Activated CD4-positive, alpha-beta T cell treated with anti-CD3 and anti-CD28 coated beads for 36 hours (primary cell): ENCODE measurements at places on chromosomes 16 and 17. TPM values are rescaled to one million over a fixed set of nuclear protein-coding genes. Genes with fewer than 3 reads are reported as not detected.

DNA sequence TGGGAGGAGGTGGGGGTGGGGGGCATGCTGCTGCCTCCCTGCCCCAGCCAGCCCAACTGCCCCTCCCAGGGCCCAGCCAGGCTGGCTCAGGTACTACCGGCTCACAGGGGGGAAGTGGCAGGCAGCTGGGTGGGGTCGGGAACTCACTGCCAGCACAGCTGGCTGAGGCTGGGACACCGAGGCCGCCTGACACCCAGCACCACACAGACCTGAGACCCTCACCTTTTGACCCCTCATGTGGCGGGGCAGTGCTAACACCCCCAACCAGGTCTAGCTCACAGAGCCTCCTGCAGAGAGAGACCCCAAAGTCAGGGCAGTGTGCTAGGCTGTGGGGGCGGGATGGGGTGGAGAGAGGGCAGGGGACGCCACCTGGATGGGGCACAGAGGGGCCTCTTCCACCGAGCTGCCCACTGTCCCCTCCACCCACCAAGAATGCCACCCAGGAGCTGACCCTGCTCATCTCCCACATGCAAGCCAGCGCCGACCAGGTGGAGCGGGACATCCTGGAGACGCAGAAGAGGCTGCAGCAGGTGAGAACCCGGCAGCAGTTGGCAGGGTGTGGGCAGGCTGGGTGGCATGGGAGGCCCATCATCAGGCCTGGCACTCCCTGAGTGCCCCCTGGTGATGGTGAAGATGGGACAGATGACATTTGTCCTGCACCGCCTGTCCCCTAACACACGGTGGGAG, 3.0 kb downstream of the EVPLL start:
- H3K36me3 ChIP-seq, result no peaks in the 10 kb centered on the region
- H3K27ac ChIP-seq, result no peak overlapping the region
- H3K27me3 ChIP-seq, result peaks cover 8% of the 10 kb centered on the region
- no peak overlapping the region for H3K4me3 ChIP-seq
- no peaks in the 10 kb centered on the region for H3K4me1 ChIP-seq

- H3K4me3 ChIP-seq, result no peak overlapping the region
- H3K27me3 ChIP-seq, result no peaks in the 10 kb centered on the region
- H3K27ac ChIP-seq, result no peak overlapping the region
- peaks cover 41% of the 10 kb centered on the region for H3K36me3 ChIP-seq
Measured at GRCh38 chr17:3946711-3947235, 17.5 kb downstream of the ATP2A3 start.

GRCh38 chr17:43874293-43874692, 27.3 kb downstream of the CD300LG start:
- H3K4me3 ChIP-seq, result no peak overlapping the region
- H3K4me1 ChIP-seq, result no peaks in the 10 kb centered on the region
- DNase-seq, result no peak
- H3K27ac ChIP-seq, result no peak overlapping the region
- H3K36me3 ChIP-seq, result no peaks in the 10 kb centered on the region
- H3K27me3 ChIP-seq, result peaks cover 3% of the 10 kb centered on the region

- peaks cover 5% of the 10 kb centered on the region for H3K36me3 ChIP-seq
- H3K27me3 ChIP-seq, result no peaks in the 10 kb centered on the region
- DNase-seq, result no peak
- H3K27ac ChIP-seq, result no peak overlapping the region
- H3K4me1 ChIP-seq, result peaks cover 14% of the 10 kb centered on the region
Measured at GRCh38 chr17:3802461-3803307, 1.7 kb upstream of the ITGAE start.

Gene MAP2K6
- total RNA-seq, result 3.4 TPM

Gene NGFR
- total RNA-seq, result 0.21 TPM

Gene NPIPB2
- total RNA-seq, result 7.2 TPM

Gene OR1F1
- not detected for total RNA-seq

DNA sequence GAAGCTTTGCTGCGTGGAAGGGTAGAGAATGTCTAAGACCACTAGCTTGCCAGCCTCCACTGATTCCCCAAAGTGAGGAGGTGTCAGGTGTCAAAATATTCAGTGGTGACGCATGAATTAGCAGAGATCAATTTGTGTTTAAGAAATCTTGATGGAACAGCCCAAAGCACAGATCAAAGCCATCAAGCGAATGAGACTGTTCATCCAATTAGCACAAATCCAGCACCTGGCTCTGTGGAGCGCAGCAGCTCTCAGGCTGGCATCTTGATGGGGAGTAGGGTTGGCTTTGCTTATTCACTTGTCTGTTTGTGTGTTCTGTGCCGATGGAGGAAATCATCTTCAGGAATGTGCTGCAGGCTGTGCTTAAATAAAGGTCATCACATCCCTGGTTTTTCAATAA, 456.8 kb upstream of the CCL2 start:
- H3K4me1 ChIP-seq, result no peaks in the 10 kb centered on the region
- no peak overlapping the region for H3K4me3 ChIP-seq
- H3K27ac ChIP-seq, result no peak overlapping the region

- peaks cover 4% of the 10 kb centered on the region for H3K27me3 ChIP-seq
- no peak overlapping the region for H3K27ac ChIP-seq
- H3K4me3 ChIP-seq, result no peak overlapping the region
- H3K36me3 ChIP-seq, result no peaks in the 10 kb centered on the region
Measured at GRCh38 chr16:57824888-57825287, 22.6 kb upstream of the KIFC3 start.

Gene CXCL16
- 1.7 TPM for total RNA-seq

Gene ABCA3
- 7.2 TPM for total RNA-seq

Gene HS3ST4
- total RNA-seq, result not detected
